Ovary (tissue), 10 donors: ENCODE measurements at places on chromosomes 12 and 14.

DNA sequence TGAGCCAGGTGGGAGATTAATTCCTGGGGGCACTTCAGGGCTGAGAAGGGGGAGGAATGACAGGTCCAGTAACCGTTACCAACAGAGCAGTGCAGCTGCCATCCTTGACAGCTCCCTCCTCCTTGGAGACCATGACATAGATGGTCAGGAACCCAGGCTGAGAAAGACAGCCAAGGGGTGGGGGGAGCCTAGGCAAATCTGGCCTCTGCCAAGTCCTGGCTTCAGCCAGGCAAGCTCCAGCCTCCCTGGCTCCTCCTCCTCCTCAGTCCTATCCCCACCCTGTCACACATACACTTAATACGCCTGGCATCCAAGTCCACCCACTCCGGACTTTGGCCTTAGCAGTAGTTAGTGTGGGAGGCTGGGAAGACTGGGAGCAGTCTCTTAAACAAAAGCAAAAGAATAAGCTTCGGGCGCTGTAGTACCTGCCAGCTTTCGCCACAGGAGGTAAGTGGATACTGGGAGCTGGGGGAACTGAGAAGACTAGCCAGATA, at the start of gene RDH5:
Gene RDH5 (plus strand): TSS at position 323 of the 494 bp plus-strand sequence. CDS start 792 bp downstream, outside the sequence.
- DNase-seq = no peak

- peak; percentile 71 for DNase-seq
Measured at GRCh38 chr12:57899010-57899662, 42.2 kb upstream of the ATP23 start.

DNA sequence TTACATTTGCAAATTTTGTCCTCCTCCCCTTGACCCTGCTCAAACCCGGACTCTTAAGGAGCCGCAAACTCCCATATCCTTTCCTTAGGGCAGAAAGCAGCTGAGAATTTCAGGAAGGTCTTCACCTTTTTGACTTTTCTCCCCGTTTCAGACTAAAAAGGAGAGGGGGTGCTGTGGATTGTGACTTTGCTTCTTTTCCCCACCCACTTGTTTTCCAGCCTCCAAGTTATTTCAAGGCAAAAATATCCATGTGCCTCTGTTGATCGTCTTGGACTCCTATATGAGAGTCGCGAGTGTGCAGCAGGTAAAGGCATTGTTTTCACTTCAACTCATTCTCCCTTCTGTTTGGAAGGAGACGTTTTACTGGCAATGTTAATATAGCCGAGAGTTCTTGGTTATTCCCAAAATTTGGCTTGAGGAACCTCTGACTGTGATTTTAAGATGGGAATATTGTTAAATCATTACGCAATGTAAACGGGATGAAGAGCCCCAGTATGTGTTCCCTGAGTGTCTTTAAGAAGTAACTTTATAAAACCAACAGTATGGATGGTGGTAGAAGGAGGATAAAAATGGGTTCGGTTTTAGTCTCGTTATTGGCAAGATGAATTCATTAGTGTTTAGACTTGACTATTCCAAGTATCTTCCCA, 663 bp downstream of the LRRK2 start:
- DNase-seq = no peak

- no peak for DNase-seq
Measured at GRCh38 chr14:100568998-100569733, 18.1 kb downstream of the BEGAIN start.

DNA sequence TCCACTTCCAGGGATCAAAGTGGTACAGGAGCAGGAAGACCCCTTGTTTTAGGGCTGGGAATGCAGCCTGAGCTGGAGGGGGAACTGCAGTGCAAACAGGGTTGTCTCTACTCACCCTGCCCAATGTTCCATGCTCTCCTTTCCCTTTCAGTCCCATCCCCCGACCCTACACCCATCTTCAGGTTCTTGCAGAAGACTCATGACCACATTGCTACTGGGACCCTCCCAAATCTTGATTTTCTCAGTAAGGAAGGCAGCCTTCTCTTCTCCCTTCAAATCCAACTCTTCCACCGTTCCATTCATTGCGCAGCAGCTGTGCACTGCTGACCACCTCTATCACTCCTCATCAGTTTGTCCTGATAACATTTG, 1.9 kb downstream of the SERPINA11 start:
- no peak for DNase-seq

GRCh38 chr14:76784266-76784874, 23.1 kb downstream of the VASH1 start:
- DNase-seq = no peak

- no peak for DNase-seq
Measured at GRCh38 chr14:44830371-44830770, 131.4 kb downstream of the KLHL28 start.

- DNase-seq = no peak
Measured at GRCh38 chr12:74563927-74564326, 26.3 kb downstream of the ATXN7L3B start.

- DNase-seq = no peak
Measured at GRCh38 chr14:92632546-92633273, 115.7 kb downstream of the LGMN start.

DNA sequence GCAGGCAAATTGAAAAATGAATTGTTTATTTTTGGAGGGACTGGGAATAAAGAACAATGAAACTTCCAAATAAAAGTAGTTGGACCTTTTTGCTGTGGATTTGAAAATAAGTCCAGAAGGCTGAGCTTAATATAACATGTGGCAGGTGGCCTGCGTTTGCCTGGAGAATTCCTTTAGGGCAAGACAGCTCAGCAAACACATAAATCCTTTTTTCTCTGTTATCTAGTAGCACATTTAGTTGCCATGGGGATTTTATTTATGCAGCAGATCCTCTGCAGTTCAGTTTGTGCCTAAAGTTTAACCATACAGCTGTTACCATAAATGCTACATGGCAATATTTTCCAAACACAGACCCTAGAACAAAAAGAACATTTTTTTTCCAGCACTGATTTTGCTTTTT, 180.0 kb downstream of the NPAS3 start:
- DNase-seq = no peak

DNA sequence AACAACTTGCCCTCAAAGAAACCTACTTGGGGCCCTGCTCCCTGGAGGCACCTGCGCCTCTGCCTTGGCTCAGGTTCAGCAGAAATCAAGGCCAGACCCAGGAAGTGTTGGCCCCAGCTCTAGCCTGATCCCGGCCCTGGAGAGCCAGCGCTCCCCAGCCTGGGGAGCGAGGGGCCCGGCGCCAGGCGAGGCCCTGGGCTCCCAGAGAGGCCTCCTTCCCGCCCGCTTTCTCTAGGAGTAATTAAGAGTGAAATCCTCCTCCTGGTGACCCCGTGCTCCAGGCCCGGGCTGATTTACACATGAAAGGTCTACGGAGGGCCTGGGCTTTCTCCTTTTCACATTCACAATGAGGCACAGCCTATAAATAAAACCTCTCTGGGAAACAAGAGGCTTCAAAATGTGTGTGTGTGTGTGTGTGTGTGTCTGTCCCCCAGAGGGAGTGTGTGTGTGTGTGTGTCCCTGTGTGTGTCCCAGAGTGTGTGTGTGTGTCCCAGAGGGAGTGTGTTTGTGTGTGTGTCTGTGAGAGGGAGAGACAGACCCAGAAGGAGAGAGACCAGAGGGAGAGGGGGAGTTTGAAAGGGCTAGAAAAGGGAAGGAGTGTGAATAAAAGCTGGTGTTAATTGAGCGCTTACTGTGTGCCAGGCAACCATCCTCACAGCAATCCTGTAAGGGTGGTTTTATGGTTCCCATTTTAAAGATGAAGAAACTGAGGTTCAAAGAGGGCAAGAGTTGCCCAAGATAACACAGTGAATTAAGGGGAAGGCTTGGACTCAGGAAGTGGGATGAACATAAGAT, 23.8 kb upstream of the COX6A1 start:
- no peak for DNase-seq

DNA sequence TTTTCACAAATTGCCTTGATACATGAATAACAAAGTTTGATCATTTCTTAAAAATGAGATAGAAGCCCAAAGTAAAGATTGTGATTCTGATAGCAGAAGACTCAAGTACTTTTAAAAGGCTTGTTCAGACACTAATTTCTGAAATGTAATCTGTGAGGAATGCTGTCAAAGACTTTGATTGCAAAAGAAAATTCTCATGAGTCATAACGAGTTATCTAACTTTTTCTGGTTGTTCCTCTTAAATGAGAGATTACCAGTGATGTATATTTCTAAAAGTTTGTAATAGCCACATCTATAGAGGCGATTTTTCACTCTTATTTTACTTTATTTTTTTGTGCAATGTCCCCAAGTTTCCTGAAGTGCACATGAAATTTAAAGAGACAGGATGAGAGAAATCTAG, 7.0 kb downstream of the PYGL start:
- no peak for DNase-seq

- DNase-seq = no peak
Measured at GRCh38 chr14:52150162-52150561, 81.3 kb upstream of the NID2 start.

DNA sequence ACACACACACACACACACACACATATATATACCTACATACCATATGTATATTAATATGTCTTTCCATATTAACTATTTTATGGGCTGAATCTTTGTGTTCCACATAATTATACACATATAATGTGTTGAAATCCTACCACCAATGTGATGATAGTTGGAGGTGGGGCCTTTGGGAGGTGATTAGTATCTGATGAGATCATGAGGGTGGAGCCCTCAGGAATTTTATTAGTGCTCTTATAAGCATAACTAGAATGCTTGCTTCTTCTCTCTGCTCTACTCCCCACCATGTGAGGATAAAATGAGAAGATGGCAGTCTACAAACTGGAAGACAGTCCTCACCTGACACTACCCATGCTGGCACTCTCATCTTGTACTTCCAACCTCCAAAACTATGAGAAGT, 1193.5 kb upstream of the FLRT2 start:
- DNase-seq = no peak

- no peak for DNase-seq
Measured at GRCh38 chr12:116093915-116094314, 183.6 kb downstream of the MED13L start.

GRCh38 chr12:7503686-7504415, at the start of gene CD163:
CD163 (minus strand) TSS chr12:7503777; CDS start chr12:7503690, 87 bp downstream.
- DNase-seq = no peak

DNA sequence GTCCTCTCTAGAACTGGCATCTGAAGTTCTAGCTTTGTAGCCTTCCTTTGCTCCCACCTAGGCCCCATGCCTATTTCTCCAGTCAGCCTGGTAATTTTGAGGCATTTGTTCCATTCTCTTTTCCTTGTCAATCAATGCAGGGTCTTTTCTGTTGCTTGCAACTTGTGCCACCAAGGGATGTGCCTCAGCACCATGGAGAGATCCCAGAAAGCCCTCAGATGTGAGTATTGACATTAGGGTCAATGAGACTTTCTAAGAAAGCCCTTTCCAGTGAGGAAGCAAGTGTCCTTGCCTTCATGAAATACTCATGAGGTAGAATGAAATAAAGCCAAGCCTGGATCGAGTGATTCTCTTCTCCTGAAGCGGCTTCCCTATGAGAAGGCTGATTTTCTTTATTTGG, 213.9 kb downstream of the SLC15A4 start:
- no peak for DNase-seq

DNA sequence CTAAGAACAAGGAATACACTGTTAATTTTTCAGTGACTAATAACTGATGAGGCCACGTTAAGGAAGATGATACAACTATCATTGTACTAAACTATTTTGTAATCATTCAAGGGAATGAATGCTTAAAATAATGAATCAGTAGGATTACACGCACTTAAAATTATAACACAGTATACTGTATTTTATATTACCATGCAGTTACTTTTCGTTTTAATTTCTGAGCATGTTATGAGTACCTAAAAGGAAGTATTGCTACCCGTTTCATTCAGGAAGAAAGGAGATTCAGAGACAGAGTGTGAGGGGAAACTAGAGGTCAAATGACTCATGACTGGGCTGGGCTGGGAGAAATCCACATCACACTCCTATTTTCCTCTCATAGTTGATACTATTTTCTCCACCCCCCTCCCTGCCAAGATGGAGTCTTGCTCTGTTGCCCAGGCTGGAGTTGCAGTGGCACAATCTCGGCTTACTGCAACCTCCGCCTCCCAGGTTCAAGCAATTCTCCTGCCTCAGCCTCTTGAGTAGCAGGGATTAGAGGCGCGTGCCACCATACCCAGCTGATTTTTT, 202.0 kb downstream of the PPM1H start:
- DNase-seq = no peak

DNA sequence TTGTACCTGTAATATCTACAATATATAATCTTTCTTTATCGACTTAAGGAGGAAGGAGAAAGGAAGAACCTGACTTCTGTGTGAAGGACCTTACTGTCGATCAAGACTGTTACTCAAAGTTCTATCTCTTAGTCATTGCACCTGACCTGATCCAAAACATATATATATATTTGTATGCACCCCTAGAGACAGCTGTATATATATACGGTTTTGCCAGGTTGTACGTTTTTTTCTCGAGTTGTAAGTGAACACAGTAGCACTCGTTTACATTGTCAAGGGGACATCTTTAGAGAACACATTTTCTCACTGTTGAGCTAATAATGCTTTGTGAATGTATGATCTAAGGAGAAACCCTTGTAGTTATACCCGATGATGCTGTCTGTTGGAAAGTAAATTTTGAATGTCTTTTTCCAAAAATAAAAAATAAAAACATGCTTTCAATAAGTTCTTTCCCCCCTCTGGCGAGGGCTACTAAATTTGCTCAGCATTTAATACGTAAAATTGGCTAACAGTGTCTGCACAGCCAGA, 536 bp upstream of the SLC35E3 start:
- no peak for DNase-seq

- peak; percentile 46 for DNase-seq
Measured at GRCh38 chr14:100734031-100734990, 7.6 kb downstream of the DLK1 start.

- no peak for DNase-seq
Measured at GRCh38 chr12:106093246-106093645, 45.5 kb downstream of the NUAK1 start.

GRCh38 chr12:98274430-98275130, 240.8 kb upstream of the TMPO start:
- no peak for DNase-seq

GRCh38 chr14:100591453-100592371, 4.5 kb upstream of the BEGAIN start:
- peak; percentile 6 for DNase-seq

DNA sequence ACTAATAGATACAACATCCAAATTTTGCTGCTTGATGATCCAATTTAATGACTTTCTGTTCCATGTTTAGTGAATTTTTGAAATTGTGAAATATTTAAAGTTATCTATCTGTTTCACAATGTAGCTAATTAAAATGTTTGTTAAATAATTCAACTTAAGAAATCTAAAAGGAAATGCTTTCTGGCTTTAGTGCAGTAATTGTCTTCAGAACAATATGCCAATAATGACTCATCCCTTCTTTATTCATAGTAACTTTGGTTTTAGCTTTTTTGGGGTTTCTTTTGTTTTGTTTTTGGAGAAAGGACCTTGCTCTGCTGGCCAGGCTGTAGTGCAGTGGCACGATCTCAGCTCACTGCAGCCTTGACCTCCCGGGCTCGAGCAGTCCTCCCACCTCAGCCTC, 479.2 kb upstream of the RGS6 start:
- DNase-seq = no peak

- DNase-seq = no peak
Measured at GRCh38 chr12:105048315-105048714, 35.9 kb downstream of the ALDH1L2 start.

- no peak for DNase-seq
Measured at GRCh38 chr12:132324841-132325732, 4.3 kb downstream of the GALNT9 start.
